Hematopoietic multipotent progenitor cell treated with erythropoietin and hydrocortisone succinate and interleukin-3 and kit ligand, for 17 days (in vitro differentiated cells): ENCODE measurements at places on chromosomes 16 and 17.

GRCh38 chr17:17666111-17666714 is 15.0 kb upstream of the RAI1 start:
- no peak for DNase-seq

GRCh38 chr17:11598274-11599221 is at the start of gene DNAH9:
Gene DNAH9 (plus strand): TSS chr17:11598470. CDS start chr17:11598499, 29 bp downstream.
- no peak for DNase-seq

DNA sequence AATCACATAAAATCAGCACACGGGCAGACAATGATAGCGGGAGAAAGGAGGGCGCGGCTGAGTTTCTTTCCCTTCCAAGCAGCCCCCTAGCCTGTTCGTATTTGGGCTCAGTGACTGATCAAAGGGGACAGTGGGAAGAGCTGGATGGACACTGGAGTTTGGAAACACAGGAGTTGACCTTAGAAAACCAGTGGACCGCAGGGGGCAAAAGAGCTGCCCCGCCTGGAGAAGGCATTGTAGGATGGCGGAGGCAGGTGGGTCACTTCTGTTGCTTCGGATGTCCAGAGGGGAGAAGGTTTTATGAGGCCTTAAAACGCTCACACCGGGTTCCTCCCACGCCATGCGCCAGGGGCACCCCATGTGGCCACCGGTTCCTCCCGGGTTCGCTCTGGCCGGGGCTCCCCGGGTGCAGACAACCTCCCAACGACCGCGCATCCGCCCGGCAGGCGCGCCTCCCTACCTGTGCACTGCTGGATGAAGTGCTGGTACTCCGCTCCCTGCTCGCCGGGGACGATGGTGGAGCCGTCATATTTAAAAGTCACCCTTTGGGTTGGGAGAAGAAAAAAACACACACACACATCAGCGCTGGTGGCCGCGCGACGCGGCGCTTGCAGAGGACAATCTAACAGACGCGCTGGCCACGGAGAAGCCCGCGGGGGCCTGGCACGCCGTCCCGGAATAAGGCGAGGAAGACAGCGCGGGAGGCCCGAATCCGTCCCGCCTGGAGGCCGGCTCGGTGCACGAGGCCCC is 662 bp downstream of the COTL1 start:
- DNase-seq = no peak

DNA sequence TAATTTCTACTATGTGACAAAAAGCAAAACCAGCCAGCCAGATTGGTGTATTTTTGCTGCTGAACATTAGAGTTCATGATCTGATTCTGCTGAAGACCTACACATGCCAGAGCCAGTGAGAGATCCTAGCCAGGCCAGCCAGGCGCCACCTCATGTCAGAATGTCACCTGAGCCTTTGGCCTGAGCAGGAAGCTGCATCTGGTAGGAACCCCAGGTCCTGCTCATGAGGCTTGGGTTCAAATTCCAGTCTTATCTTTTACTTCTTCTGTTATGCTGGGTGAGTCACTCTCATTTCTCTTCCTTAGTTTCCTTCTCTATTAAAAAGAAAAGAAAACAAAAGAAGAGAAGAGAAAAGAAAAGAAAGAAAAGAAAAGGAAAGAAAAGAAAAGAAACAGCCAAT is 585.1 kb upstream of the CDH5 start:
- DNase-seq = no peak

DNA sequence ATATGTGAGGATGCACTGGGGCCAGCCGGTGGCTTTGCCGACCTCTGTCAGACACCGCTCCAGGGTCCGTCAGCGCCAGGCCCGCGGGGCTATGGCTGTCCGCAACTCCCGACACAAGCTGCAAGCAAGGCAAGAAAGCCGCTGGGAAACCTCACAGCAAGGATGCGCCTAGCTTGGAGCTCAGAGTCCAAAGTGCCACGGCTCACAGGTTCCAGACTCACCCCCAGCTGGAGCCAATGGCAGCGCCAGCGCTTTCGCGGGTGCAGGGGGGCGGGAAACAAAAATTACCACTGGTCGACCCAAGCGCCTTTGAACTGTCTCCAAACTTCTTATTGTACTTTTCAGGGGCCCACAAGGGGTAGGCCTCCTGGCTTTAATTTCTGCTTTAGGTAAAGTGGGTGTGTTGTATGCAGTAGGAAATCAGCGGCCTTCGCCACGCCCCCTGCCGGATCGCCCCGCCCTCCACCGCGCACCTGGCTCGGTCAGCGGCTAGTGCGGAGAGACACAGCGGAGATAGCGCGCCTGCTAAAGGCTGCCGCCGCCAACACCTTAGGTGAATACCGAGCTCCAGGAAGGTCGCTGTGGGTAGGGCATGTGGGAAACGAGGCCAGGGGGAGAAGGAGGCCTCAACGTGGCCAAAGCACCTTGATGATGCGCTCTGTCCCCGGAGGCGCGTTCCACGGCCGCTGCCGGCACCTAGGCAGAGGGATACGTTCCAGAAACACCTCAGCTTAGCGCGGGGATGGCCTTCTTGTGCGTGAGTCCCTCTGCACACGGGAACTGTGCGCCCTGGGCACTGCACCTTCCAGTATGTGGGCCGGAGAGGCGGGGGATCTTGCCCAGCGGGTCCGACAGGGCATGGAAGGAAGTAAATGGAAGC is 61.0 kb upstream of the RBL2 start:
- no peak for DNase-seq

DNA sequence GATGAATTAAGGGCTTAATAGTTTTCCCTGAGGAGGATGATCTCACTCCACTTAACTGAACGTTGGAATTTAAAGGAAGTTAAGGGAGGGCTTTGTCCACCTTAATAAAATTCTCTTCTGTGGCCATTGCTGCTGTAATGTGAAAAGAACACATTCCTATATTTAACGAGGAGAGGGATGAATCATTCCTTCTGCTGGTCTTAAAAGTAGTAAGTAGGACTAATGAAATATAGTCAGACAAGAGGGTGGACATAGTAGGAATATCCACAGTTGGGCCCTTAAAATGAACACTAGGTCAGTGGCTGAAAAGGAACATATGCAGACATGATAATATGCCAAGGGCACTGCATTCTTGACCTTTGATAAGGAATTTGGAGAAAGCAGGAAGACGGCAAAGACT is 405.6 kb downstream of the PMP22 start:
- DNase-seq = no peak

GRCh38 chr16:23104032-23104955 is 45.0 kb downstream of the USP31 start:
- DNase-seq = no peak

DNA sequence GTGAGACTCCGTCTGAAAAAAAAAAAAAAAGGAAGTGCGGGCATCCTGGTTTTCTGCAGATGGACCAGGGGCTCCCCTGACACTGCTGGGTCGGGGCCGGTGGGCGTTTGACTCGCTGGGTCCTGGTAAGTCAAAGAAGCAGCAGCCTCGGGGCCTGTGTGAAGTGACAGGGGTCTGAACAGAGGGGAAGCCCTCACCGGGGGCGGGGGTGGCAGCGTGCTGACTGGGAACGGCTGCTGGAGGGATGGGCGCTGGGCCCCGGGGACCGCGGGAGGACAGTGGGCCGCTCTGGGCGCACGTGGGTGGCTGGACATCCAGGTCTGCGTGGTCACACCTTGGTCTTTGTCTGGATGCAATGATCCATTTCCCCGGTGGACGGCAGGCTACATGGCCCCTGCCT is 8.2 kb downstream of the GALNS start:
- no peak for DNase-seq

DNA sequence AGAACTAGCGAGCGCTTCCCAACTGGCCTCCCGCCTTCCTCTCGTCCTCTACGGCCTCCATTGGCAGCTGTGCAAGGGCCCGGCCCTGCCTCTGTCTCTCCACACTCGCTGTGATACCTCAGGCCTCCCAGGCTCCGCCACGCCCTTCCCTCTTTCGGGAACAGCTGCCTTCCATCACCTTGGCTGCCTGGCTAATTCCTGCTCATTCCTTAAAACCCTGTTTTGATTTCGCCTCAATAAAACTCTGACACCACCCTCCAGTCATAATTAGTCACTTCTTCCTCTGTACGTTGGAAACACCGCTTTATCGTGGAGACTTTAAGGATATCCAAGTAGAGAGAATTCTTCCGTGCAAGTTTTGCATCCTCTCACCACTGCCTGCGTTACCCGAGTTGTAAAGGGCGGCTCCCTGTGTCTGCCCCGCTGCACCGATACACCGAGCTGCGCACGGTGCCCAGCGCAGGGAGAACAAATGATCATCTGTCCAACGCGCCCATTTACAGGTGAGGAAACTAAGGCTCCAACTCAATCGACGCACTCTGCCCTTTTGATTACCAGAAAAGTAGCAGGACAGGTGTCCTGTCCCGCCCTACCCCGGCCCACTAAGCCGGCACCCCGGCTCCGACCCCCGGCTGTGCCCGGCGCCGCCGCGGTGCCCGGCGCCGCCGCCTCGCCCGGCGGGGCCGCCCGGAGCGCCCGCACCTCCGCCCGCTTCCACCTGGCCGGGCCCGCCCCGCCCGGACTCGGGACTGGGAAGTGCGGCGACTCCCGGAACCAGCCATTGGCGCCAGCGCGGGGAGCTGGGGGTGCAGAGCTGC is 139.7 kb downstream of the SEC14L1 start:
- DNase-seq = no peak

- DNase-seq = peak; percentile 73
Measured at GRCh38 chr16:53509906-53510703, 7.1 kb upstream of the AKTIP start.

GRCh38 chr17:14672830-14673229 is 371.9 kb downstream of the HS3ST3B1 start:
- DNase-seq = no peak

DNA sequence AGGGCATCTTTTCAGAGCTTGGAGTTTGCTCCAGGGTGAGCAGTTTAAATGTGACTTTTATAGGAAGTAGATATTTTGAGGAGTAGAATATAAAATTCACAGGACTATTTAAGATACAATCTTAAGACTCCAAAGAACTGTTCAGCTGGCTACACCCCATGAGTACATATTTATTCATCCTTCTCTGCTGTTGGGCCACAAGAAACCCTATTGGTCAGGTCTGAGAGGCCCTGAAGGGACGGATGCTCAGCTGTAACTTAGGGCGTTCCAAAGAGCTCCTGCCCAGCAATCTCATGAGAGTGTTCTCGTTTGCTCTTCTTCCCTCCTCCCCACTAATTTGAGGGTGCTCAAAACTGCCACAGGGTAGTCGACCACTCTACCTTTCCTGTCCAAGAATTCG is 7.3 kb downstream of the ST6GALNAC2 start:
- DNase-seq = no peak

GRCh38 chr17:10139577-10139976 is 58.8 kb downstream of the GAS7 start:
- no peak for DNase-seq

DNA sequence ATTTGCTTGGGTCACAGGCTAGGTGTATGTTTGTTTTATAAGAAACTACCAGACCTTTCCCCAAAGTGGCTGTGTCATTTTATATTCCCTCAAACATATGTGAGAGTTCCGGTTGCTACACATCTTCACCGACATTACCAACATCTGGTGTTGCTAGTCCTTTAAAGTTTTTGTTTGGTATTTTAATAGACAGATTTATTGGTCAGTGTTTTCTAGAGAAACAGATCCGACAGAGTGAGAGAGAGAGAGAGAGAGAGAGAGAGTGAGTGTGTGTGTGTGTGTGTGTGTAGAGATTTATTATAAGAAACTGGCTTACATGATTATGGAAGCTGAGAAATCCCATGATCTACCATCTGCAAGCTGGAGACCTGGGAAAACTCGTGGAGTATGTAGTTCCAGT is 31.0 kb downstream of the LDHD start:
- DNase-seq = no peak

DNA sequence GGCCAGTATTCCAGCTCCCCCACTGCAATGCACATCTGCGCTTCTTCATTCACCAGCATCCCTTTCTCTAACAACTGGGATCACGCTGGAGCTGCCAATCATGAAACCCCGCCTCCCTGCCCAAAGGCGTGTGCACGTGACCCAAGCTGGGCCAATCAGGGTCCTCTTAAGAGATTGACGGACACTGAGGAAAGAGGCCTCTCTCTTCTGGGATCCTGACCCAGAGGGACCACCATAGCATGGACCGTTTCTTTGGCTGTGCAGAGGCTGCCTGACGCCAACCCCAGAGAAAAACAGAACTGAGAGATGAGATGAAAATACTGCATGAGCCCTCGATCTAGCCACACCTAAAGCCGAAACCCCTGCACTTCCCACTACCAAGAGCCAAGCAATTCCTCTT is 32.0 kb downstream of the COTL1 start:
- DNase-seq = no peak

DNA sequence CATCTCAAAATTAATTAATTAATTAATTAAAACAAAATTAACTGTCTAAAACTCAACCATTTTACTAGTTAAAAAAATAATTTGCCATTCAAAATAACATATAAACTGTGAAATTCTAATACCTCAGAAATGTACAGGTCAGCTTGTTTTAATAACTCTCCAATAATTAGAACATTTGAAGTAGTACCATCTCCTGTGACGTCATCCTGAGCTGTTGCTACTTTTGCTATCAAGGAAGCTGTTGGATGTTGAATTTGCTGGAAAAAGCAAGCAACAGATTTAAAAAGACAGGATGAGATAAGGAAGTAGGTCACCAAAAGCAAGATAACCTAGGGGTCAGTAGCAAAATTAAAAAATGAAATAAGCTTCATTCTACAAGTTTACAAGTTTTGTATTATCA is 2.8 kb downstream of the CCT6B start:
- no peak for DNase-seq

DNA sequence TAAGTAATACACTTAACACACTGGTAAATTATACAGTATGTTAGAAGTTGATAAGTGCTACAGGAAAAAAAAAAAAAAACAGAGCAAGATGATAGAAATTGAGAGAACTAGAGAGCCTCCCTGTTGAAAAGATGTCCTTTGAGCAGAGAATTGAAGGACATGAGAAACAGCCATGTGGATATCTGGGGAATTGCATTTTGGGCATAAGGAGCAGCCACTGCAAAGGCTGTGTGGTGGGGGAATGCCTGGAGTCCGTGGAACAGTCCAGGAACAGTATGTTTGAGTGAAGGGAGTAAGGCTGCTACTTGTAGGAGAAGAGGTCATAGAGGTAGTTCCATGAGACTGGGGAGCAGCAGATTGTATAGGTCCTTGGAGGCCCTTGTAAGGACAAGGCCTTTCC is 178.4 kb downstream of the FTO start:
- DNase-seq = no peak

DNA sequence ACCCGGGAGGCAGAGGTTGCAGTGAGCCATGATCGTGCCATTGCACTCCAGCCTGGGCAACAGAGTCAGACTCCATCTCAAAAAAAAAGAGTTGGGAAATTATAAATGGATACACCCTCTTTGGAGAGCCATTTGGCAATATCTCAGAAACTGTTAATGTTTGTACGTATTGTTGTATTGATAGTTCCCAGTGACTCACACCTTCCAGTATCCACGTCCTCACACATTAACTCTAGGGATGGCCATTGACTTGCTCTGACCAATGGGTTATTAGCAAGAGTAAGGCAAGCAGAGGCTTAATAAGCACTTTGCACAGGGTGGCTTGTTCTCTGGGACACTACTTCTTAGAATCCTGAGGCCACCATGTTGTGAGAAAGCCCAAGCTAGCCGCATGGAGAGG is 107.6 kb upstream of the LHX1 start:
- no peak for DNase-seq

GRCh38 chr16:54072237-54072636 is 214.3 kb downstream of the IRX3 start:
- DNase-seq = no peak

- DNase-seq = no peak
Measured at GRCh38 chr16:66534376-66534799, 15.5 kb downstream of the TK2 start.
